ENCODE measurements at places on chromosomes 5 and 9.

GRCh38 chr9:84411683-84412267, 71.2 kb upstream of the SLC28A3 start:
- DNase-seq, result no peak

DNA sequence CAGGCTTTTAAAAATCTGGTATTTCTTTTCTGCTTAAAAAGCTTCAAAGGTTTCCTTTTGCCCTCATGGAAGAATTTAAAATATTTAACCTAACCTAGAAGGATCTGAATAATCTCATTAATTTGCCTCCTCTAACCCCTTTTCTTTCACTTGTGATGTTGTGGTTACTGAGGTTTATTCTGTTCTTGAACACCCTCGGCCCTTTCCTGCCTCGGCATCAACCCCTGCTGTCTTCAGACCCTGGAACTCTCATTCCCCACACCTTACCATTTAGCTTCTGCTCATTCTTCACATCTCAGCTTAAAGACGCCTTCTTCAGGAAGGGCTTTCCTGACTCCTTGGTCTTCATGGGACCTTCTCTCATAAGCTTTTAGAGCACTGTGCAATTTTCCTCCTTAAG, 131.4 kb upstream of the MAN2A1 start:
- no peak for DNase-seq

GRCh38 chr9:88551546-88552137, 16.7 kb downstream of the NXNL2 start:
- DNase-seq, result no peak

- no peak for DNase-seq
Observed at GRCh38 chr5:101688156-101688555, 607.9 kb downstream of the SLCO4C1 start.

- no peak for DNase-seq
Observed at GRCh38 chr9:110872920-110873319, 165.3 kb downstream of the LPAR1 start.

GRCh38 chr5:157747173-157747740, 3.7 kb downstream of the LSM11 start:
- DNase-seq, result no peak

GRCh38 chr5:92374859-92375258, 991.7 kb upstream of the ARRDC3 start:
- DNase-seq, result no peak

- no peak for DNase-seq
Observed at GRCh38 chr9:126470241-126470993, 143.3 kb upstream of the LMX1B start.

DNA sequence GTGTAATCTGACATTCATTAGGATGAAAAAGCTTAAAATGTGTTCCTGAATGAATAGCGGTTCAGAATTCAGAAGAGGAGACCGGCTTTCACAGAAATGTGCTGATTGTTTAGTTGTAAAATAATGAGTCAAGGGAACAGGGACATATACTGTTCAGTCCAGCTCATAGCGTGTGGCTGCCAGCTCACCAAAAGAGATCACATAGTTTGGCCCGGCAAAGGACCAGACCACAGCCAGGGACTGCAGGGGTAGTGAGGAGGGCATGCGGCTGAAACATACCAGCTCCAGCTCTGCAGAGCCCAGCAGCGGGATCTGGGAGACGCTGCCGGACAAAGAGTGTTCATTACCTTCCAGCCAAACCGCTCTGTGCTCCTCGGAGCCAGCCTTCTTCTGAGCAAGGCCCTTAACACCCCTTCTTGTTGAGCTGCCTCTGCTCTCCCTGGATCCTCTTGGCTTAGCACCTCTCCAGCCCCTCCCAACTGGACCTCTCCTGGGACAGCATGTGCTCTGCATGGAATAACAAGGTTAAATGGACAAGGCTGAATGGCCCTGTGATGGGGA, 116.8 kb upstream of the CNTLN start:
- no peak for DNase-seq

- DNase-seq, result peak; percentile 37
Observed at GRCh38 chr9:86721226-86721781, 226.0 kb downstream of the GAS1 start.

DNA sequence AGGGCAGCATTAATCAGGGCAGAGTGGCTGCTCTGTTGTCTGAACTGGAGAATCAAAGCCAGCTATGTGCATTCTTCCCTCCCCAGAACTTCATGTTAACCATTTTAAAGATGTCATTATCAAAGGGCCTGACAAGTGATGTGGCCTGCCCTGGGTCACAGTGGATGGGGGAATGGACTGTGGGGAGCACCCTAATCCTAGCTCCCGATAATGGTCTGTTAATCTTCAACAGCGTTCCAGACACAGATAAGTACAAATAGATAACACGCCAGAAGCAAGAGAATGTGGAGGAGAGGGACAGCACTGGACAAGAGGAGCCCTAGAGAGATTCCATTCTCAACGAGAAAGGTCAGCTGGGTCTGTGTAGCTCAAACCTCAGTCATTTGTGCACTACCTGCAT, 77.5 kb downstream of the DPYSL3 start:
- DNase-seq, result no peak

DNA sequence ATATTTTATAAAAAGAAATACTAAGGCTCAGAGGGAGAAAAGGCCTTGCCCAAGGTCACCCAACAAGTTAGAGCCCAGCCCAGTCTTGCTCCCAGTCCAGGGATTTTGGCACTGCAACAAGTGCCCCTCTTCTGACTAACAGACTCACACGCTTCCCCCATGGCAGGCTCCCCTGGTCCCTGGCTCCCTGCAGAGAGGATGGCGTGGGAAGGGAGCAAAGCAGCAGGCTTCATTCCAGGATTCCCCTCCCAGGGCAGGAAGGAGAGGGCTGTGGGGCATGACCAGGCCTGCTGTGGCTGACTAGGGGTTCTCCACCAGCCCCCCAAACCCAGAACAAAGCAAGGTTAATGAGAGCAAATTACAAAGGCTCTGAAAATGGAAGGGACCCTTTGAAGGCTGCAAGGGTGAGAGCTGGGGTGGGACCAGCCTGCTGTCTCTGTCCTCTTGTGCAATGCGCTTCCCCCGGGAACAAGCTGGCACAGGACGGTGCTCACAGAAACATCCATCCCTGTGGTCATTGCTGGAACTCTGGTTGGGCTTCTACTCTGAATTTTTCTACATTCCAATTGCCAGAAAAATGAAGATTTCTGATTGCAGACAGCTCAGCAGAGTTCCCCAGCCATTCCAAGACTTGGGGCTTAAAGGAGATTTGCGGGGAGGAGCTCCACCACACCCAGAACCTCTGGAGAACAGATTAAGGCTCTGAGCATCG, 37.1 kb upstream of the FAT2 start:
- no peak for DNase-seq

DNA sequence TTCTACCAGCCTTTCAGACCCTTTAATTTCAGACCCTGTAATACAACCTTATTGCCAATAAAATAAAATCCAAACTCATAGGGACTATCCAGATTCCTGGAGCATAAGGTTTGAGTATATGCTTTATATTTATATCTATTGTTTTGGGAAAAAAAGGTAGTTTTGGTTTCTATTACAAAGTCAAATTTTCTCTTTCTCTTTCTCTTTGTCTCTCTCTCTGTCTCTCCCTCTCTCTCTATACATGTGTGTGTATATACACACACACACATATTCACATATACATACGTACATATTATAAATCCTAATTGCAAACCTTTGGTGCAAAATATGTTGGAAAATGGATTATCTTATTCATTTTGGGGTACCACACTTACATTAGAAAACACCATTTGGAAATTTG, 39.0 kb downstream of the TMEM232 start:
- no peak for DNase-seq

GRCh38 chr5:95655575-95655974, 9.0 kb downstream of the RFESD start:
- DNase-seq, result no peak

DNA sequence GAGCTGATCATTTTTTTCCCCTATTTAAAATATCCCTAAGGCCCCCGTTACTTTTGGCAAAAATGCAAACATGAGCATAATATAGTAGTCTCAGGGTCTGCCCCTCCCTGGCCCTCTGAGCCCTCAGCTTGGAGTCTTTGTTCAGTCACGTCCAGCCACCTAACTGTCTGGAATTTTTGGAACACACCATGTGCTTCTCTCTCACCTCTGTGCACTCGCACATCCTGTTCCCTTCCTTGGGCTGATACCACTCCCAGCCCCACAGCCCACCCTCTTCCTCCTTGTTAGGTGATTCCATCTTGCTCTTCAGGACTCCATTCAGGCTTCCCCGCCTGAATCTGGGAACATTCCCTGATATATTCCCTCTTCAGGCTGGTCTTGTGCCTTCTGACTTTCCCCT, 16.0 kb downstream of the TDRD7 start:
- no peak for DNase-seq

- DNase-seq, result no peak
Observed at GRCh38 chr9:70125621-70126263, 82.1 kb downstream of the MAMDC2 start.

- peak; percentile 46 for DNase-seq
Observed at GRCh38 chr5:178123966-178124925, 6.6 kb upstream of the RMND5B start.

DNA sequence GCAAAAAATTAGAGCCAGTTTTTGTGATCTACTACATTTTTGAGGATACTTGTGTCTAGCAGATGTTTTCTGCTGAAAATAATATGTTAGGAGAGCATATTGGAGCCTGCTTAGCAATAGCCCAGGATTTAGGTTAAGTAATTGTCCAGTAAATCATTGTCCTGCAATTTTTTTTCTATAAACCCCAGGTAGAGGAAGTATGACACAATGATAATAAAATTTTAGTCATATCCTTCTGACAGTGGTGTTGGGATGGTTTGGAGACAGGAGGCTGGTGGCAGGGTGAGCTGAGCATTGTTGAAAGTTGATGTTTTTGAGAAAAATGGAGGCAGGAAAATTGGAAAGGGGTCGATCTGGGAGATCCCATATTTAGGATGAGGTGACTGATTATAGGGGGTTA, 3.5 kb downstream of the SNCAIP start:
- no peak for DNase-seq

GRCh38 chr5:76544268-76544926, 78.8 kb downstream of the F2RL2 start:
- DNase-seq, result peak; percentile 78

- peak; percentile 41 for DNase-seq
Observed at GRCh38 chr9:21964925-21965385, 29.2 kb downstream of the CDKN2A start.
